ENCODE measurements at places on chromosomes 1 and 21.

- DNase-seq, result no peak
Observed at GRCh38 chr1:2989976-2990375, 31.3 kb upstream of the ACTRT2 start.

- no peak for DNase-seq
Observed at GRCh38 chr1:5914676-5915365, 77.4 kb downstream of the NPHP4 start.

DNA sequence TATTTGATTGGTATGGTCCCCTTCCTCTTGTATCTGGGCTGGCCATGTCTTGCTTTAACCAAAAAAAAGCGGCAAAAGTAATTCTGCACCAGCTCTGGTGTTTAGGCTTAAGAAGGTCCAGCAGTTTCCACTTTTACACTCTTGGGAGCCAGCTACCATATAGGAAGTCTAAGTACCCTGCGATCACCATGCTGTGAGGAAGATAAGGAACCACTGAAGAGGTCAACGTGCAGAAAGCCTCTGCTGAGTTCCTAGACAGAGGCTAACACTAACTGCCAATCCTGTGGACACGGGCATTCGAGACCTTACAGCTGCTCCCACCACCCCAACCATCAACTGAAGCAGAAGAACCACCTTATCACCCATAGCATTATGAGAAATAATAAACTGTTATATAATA, 331.4 kb downstream of the VAV3 start:
- DNase-seq, result no peak

DNA sequence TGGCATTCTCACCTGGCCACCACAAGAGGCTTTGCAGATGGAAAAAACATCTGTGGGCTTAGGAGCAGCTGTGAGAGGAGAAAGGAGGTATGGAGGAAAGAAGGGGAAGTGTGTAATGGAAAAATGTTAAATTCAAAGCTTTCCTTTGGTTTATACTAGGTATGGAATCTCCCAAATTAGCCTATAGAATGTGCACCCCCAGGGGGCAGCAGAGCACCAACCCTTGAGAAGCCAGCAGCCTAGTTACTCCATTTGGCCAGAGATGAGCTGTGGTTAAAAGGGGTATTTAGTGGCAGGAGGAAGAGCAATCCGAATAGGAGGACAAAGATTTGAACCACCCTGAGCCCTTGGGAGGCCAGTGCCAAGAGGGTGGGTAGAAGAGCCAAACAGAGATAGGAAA, 97.5 kb upstream of the CTTNBP2NL start:
- no peak for DNase-seq

DNA sequence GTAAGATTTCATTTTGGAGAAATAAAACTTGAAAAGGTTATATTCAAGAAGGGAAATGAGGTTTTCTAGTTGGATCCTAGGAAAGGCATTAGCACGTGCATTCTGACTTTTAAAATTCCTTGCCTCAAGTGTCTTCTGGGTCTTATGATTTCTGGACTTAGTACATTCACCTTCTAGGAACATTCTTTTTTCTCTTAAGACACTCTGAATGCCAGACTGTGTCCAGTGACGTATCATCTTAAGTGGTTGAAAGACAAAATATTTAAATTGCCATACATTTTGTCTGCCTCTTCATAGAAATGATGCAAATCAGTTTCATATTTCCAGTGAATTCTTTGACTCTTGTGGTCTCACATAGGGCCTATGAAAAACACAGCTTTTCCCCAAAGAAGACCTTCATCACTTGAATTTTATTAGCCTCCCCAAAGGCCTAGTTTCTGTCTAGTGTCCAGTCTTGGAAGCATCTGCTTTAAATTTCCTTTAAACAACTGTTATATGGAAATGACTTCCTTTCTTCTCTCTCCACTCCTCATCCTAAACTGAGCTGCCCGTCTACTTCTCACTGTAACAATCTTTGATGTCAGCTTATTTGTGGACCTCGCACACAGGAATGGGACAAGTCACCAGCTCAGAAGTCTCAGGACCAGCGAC, 187.2 kb downstream of the HLX start:
- no peak for DNase-seq

DNA sequence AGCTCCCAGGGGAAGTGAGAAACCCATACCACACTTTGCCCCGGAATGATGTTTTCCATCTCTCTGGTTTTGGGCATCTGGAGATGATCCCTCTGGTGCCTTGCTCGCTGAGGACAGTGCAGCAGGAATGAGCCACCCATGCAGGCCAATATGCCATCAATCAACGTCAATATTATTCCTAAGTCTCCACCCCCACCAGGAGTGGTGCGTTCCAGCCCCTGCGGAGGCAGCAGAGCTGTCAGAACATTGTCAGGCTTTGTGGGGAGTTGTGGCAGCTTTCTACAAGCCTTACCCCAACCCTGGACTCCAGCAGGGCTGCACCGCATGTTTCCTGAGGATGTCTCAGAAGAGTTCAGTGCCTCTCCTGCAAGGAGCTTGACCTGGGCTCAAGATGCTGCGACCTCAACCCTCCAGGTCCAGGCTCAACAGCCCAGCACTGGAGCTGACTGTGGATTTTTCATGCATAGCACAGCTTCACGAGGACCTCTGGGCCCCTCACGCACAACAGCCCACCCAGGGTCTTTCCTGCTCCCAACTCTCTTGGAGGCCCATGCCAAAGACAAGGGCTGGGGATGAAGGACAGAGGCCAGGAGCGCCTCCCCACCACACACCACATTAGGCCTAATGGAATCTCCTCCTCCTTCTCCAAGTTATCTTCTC, 67.5 kb downstream of the PSMG1 start:
- no peak for DNase-seq

- no peak for DNase-seq
Observed at GRCh38 chr1:86155807-86156565, 586 bp downstream of the COL24A1 start.

DNA sequence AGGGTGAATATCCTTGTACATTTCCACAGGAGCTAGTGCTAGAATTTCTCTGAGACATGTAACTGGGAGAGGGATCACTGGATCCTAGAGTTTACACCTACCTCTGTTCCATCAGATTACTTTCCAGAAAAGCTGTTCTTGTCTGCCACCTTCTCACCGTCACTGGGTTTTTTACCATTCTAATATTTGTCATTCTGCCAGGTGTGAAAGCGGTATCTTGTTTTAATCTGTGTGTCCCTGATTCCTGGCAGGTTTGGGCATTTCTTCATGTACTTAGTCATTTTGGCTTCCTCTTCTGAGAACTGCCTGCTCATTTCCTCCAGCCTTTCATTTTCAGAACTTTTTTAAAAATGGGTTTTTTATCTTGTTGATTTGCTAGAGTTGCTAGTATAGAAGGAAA, 5.1 kb downstream of the PMF1 start:
- DNase-seq, result no peak

DNA sequence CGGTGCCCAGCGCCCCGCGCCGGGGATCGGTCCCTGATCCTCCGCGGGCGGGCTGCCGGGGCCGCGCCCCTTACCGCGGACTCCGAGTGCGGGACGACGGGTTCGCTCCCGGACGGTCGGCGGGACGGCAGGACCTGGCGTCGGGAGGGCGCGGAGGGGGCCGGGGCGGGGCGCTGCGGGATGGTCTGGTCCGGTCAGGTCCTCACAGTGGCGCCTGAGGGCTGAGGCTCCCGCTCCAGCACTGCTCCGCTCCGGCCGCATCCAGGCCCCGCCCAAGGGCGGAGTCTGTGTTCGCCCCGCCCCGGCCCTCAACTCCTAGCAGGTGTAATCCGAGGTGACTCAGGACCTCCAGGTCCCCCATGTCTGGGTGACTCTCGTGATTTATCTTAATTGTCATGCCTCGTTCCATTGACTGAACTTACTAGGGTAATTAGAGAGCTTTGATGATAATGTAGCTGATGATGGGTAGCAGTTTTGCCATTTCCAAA, at the start of gene RAB3B:
Gene RAB3B (minus strand): TSS at position 223 of the 488 bp plus-strand sequence. CDS start 13,583 bp downstream, outside the sequence.
- no peak for DNase-seq

DNA sequence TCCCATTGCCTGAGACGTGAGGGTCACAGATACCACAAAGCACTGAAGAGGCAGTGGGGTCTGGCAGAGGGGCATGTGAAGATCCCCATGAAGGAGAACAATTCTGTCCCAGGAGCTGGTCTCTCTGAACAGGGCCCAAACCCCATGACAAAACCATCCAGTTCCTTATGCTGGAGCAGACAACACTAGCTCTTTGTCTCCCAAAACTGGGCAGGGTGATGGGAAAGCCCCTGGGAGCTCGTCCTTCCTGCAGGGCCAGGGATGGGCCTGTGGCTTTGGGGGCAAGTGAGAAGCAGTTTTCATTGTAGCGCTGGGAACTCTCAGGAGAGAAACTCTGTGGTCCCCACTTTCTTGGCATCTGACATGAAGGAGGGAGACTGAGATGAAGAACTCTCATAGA, 8.8 kb downstream of the ETV3L start:
- DNase-seq, result no peak
